Substantia nigra (tissue), 51 donors: ENCODE measurements at places on chromosomes 1 and 21.

DNA sequence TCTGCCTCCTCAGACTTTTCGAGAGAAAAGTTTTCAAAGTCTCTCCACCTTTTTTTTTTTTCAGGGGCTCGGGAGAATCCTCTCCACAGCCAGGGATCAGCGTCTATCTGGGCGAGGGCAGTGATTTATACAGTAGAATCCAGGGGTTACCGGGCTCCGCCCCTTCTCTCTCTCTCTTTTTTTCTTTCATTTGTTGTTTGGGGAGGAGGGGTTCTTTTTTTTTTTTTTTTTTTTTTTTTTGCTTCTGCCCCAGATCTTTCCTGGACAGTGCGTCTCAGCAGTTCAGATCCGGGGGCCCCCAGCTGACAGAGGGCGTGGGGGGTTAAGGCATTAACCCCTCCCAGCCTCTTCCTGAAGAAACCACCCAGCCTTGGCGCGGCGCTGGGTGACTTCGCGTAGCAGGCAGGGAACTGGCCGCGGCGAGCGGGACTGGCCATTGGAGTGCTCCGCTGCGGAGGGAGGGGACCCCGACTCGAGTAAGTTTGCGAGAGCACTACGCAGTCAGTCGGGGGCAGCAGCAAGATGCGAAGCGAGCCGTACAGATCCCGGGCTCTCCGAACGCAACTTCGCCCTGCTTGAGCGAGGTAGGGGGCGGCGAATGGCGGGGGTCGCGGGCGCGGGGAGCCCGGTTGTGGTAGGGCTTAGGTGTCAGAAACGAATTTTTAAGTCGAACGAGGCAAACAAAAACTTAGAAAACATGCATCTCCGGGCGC, at the start of gene S1PR1:
Gene S1PR1, plus strand, starts transcription at position 504 of the 713 bp plus-strand sequence. CDS start 1,966 bp downstream, outside the sequence.
- DNase-seq, result peak; percentile 19

DNA sequence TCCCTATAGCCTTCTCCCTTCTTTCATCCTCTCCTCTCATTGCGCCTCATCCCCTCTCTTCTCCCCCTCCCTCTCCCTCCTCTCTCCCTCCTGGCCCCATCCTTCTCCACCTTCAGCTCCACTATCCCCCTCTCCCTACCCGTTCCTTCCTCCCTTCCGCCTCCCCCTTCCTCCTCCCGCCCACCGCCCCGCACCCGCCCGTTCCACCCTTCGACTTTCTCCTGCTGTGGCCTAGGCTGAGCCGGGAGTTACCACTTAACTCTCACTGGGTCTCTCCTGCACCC, 1.6 kb downstream of the NPR1 start:
- no peak for DNase-seq

DNA sequence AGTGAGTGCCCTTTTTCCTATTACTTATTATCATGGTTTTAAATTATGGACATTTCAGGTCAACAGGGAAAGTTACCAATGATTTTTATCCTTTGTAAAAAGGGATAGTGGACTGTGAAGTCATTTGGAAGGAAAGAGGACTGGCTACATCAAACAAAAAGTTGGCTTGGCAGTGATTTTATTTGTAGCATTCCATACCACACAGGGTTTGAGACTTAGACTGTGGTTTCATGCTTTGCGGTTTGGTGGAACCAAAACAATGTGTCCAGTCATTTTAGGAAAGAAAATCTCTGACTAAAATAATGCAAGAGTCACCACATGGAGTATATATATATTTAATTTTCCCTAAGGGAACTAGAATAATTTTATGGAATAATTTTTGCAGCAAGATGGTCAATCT, 239.5 kb downstream of the HMCN1 start:
- no peak for DNase-seq

- no peak for DNase-seq
Observed at GRCh38 chr1:118483245-118484006, 298.4 kb upstream of the SPAG17 start.

- DNase-seq, result no peak
Observed at GRCh38 chr1:151990856-151991198, 2.8 kb downstream of the S100A10 start.

GRCh38 chr1:99441299-99442095, 177.2 kb downstream of the PLPPR4 start:
- no peak for DNase-seq

- DNase-seq, result no peak
Observed at GRCh38 chr1:217089361-217090014, 366.3 kb upstream of the ESRRG start.

DNA sequence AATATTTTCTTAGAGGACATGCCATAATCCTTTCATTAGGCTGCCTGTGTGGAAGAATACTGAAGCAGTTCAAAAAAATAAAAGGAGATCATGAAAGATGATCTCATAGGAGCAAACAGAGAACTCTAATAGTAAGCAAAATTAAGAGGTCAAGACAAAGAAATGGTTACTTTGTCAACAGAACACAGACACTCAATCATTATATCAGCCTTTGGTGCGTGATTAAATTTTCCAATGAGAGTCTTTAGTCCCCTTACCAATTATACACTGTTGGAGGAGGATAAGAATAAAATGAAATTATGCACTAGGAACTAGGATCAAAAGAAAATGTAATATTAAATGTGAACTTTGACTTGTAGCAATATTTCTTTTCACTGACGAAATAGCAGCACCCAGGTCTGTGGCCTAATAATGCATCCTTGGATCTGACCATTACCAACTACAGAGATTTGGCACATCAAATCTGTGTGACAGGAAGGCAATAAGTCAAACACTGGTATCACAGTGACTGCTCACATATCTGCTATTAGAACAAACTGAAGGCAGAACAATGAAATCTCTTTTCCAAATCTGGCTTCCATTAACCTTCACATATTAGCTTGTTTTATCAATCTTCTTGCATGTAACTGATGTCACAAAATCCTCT, 1812.9 kb downstream of the PLA2G4A start:
- no peak for DNase-seq

- no peak for DNase-seq
Observed at GRCh38 chr21:37673801-37674575, 242.3 kb downstream of the KCNJ6 start.

- DNase-seq, result no peak
Observed at GRCh38 chr1:15244813-15245212, 2.2 kb upstream of the FHAD1 start.

GRCh38 chr1:224859651-224860050, 69.8 kb upstream of the DNAH14 start:
- no peak for DNase-seq

- no peak for DNase-seq
Observed at GRCh38 chr1:115227346-115228082, 110.5 kb downstream of the NGF start.

DNA sequence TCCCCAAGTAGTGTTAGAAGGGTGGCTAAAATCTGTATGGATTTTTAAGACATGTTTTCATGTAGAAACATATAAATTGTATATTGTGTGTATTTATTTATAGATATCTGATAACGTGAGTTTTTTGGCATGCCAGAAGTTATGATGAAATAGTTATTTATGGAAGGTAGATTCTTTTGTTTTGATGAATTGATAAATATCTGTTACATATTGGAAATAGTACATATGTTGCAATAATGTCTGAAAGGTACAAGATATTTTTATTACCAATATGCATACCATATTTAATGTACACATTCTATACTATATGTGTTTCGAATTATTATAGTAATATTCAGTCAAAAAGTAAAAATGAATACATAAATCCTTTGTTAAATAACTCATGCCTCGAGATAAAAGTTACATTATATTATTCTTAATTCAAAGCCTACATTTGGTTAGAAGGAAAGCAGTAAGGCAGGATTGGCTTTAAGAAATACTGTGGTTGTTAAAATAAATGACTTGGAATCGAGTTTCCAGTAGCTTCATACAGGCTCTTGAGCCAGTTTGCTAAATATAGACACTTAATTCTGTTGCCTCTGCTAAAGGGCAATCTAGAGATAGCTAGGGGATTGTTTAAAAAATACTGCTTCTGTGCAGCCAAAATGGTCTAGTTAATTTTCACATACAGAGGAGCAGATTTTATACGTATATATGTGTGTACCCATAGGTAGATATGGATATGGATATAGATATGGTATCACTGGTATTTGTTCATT, 1175.1 kb upstream of the B3GALT2 start:
- no peak for DNase-seq

DNA sequence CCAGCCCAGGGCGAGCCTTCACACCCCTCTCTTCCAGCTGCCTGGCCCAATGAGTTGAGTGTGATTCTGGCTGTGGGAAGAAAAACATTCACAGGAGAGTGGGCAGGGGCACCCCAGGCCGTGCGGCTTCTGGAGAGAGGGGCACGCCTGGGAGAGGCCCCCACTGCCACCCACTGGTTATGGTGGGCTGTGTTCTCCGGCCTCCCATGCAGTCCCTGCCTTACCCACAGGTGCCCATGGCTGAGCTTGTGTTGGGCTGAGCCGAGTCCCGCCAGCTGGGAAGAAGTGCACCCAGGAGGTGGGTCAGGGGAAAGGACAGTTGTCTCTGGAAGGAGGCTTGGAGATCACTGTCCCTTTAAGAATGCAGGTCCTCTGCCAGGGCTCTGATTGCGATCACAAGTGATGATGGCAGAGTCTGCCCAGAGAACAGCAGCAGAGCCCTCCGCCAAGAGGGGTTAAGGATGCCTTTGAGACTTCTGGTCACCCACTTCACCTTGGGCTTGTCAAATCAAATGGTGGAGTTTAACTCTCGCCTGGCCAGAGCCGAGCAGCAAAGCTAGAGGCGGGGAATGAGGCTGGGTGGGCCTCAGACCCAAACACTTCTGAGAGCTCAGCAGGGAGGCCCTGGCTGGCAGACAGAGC, 124.7 kb upstream of the ARHGEF16 start:
- DNase-seq, result no peak

DNA sequence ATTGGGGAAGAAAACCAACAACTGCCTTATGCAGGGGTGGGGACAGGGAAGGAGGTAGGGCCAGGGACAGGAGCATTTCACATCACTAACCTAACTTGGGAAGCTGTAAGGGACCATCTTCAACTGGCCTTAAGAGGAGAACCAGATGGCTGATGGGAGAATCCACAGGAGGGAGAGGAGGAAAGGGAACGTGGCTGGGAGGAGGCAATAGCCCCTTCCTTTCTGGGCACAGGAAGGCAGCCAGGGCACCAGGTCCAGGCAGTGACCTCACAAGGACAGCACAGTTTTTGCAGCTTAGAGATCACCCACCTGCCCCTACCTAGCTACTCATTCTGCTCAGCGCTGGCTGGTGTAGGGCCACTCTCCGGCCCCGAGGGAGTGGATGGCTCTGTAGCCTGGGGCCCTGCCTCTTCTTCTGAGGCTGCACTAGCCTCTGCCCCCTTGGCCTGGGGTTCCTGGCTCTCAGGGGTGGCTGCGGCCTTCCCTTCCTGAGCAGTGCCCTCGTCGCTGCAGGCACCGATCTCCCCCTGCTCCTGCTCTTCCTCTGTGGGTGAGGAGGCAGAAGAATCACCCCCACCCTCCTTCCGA, 1.7 kb downstream of the MARCKSL1 start:
- no peak for DNase-seq

GRCh38 chr21:27764056-27764455, 797.2 kb upstream of the ADAMTS5 start:
- DNase-seq, result no peak

GRCh38 chr1:61081686-61082310, 563 bp upstream of the NFIA start:
- DNase-seq, result no peak

GRCh38 chr1:92374223-92374622, 75.4 kb downstream of the RPAP2 start:
- DNase-seq, result no peak

- no peak for DNase-seq
Observed at GRCh38 chr1:182185842-182186756, 124.6 kb upstream of the ZNF648 start.

GRCh38 chr1:34910425-34910824, 19.0 kb downstream of the DLGAP3 start:
- DNase-seq, result no peak

GRCh38 chr1:202834771-202835547, 24.2 kb downstream of the PCAT6 start:
- no peak for DNase-seq

DNA sequence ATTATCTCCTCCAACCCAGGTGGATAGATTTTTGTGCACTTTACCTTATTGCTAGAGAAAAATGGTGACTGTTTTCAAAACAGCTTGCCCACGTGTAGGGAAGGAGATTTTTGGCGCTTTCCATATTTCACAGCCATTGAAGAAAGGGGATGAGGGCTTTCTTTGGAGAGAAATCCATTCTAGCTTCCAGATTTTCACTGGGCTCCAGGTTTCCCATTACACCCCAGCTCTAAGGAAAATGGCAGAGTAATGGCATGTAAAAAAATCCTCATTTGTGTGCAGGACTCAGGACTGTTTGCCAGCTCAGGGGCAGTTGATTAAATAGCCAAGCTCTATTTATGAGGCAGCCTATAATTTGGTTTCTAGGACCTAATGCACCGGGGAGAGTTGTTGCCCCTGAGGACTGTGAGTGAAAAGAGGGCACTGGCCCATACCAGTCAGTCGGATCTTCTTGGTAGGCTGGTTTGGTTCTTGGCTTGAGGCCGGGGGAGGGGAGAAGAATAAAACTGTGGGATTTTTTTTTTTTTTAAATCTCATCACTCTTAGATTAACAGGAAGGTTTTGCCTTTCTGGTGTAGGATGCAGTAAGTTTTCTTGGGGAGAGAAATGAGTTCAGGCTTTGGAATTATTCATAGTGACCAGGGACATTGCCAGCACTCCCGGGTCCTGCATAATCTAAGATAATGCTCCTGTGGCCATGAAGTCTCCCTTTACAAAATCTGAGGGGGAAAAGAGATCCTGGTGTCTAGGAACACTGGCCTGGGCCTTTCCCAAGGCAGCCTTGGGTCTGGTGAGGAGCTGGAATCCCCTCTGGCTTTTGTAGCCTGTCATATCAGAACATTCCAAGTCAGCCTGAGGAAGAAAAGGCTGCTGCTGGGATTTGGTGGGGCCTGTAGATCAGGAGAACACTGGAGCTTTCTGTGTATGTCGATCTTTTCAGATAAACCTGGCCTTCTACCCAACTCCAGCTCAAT, 1.9 kb upstream of the ARID1A start:
- no peak for DNase-seq

DNA sequence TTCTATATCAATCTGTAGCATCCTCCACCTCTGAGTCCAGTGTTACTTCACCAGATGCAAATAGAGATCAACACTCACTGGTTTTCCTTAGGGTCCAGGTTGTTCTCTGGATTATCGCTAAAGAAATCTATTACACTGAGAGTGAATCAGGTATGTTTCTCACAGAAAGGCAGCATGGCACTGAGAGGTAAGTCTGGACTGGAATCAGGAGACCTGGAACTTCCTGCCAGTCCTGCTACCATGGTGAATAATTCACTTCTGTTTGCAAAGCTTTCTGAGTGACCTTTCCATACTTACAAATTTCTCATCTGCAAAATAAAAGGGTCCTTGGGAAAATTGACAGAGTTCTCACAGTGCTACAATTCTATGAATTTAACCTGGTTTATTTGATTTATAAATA, 1583.3 kb downstream of the MRPL39 start:
- no peak for DNase-seq

- peak; percentile 75 for DNase-seq
Observed at GRCh38 chr1:46613661-46614603, 2.7 kb downstream of the MOB3C start.
